ENCODE measurements at places on chromosomes 2 and 18.

- no peak for DNase-seq
Observed at GRCh38 chr2:142041105-142041504, 89.7 kb downstream of the LRP1B start.

- no peak for DNase-seq
Observed at GRCh38 chr18:5955861-5956260, 60.5 kb upstream of the TMEM200C start.

DNA sequence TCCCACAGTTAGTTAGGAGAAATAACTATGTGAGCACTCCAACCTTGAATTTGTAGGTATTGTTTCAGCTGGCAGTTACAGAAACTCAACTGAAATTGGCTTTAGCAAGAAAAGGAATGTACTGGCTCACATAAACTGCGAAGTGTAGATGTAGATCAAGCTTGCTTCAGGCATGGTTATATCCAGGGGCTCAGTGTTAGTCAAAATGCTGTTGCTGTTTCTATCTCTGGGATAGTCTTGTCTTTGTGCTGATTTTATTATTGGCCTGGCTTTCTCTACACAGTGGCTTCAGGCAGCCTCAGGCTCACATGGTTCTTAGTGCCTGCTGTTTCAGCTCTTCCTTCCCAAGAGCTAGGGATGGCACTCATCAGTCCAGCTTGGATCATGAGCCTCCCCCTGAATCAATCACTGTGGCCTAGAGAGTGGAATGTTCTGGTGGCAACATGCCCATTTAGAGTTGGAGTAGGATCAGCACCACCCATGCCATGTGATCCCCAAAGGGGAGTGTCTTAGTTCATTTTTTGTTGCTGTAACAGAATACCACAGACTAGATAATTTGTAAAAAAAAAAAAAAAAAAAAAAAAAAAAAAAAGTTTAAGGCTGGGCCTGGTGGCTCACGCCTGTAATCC, 69.1 kb upstream of the FOXI3 start:
- DNase-seq, result no peak

GRCh38 chr2:124832521-124832920, 807.4 kb downstream of the CNTNAP5 start:
- DNase-seq, result no peak

DNA sequence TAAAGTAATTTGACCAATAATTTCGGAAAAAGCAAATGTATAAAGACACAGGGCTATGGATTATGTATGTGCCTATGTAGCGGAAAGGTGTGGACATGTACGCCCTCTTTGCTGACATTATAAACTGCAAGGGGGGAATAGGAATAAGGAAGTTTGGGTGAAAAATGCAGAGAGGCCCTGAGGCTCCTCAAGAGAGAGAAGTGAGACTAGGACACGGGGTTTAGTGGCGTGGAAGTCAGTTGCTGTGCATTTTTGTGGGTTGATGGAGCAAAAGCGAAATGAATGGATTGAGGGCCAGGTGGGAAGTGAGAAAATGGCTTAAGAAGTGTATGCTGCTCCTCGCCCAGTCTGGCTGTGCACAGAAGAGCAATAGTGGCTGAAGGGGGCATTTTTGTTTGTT, 96.2 kb upstream of the B3GNT7 start:
- DNase-seq, result no peak

DNA sequence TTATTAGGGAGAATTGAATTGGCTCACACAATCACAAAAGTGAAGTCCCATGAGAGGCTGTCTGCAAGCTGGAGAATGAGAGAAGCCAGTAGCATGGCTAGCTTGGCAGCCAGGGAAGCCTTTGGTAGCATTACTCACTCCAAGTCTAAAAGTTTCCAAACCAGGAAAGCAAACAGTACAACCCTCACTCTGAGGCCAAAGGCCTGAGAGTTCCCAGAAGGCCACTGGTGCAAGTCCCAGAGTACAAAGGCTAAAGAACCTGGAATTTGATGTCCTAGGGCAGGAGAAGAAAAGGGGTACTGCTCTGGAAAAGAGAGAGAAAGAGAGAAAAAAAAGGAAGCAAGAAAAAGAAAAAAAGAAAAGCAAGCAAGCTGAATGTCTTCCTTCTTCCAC, 318.2 kb downstream of the RND3 start:
- no peak for DNase-seq

DNA sequence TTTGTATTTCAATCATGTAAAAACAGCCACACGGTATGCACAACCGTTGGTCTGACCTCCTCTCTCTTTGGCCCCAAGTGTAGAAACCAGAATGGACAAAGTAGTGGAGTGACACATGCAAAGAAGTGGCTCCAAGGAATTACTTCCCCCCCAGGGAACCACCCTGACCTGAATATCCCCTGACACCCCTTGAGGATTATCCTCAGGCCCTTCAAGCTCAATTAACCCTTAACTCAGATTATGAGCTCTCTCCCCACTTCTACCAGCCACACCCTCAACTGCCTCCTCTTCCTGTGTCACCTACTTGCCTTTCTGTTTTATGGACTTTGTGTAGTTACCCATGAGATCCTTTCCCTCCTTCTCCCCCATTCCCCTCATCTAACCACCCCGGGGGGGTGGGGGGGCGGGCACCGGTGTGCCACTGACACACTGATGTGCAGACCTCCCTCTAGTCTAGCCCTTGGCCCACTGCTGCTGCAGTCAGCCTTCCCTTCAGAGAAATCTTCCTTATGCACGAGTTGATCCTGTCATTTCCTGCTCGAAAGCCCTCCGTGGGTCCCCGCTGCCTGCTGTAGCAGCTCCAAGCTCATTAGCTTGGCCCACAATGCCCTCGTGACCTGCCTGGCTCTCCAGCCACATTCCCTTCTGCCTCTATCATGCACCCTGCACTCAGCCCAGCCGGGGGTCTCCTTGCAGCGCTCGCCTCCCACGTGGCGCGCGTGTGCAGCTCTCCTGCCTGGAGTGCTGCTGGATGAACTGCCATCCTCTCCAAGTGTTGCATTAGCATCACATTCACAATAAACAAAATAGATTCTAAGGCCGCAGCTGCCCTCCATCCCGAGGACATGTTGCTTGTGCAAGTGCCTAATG, 40.1 kb upstream of the TMEM177 start:
- DNase-seq, result no peak

GRCh38 chr18:51525453-51526225, 328.2 kb upstream of the MEX3C start:
- DNase-seq, result no peak

GRCh38 chr2:69686813-69687212, 43.3 kb upstream of the AAK1 start:
- no peak for DNase-seq

GRCh38 chr2:222332116-222332515, 33.3 kb upstream of the PAX3 start:
- no peak for DNase-seq

DNA sequence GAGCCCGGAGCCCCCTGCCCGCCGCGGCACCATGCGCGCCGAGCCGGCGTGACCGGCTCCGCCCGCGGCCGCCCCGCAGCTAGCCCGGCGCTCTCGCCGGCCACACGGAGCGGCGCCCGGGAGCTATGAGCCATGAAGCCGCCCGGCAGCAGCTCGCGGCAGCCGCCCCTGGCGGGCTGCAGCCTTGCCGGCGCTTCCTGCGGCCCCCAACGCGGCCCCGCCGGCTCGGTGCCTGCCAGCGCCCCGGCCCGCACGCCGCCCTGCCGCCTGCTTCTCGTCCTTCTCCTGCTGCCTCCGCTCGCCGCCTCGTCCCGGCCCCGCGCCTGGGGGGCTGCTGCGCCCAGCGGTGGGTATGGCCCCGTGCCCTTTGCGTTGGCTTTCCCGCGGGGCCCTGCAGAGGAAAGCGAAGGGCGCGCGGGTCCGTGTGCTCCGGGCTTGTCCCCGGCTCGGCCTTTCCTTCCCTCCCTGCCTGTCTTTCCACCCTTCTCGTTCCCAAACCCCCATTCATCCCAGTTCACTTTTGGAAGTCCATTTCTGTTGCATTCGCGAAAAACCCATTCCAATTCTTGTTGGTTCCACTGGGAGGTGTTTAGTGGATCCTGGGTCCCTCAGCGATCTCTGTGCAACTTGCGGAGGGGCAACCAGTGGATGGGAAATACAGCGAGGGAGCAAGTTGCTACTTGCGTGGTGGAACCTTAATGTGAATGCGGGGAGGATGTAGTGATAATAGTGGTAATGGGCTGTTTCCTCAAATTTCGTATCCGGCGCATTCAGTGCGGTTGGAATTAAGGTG, 599 bp downstream of the ADAM23 start:
- DNase-seq, result no peak

DNA sequence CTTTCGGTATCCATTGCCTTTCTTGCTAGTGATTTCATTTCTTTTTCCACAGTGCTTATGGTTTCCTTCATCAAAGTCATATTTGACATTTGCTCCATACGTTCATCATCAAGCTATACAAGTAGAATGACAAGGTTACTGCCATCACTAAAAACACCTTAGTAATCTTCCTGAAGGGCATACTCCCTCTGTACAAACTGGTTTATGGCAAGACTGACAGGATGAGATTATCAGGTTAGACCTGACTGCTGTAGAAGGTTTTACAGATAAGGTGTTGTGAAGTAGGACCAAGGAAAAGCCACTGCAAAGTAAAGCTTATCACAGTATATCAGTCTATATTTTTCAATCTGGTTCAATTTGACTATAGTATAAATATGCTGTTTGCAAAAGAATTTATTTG, 37.5 kb upstream of the C2orf15 start:
- no peak for DNase-seq
